ENCODE measurements at places on chromosomes 6 and 20.

- no peak for DNase-seq
Measured at GRCh38 chr20:62205618-62206387, 14.3 kb downstream of the HRH3 start.

- DNase-seq, result no peak
Measured at GRCh38 chr6:16253399-16254144, 15.2 kb downstream of the GMPR start.

GRCh38 chr6:46730921-46731461 lies 4.2 kb downstream of the PLA2G7 start:
- no peak for DNase-seq

DNA sequence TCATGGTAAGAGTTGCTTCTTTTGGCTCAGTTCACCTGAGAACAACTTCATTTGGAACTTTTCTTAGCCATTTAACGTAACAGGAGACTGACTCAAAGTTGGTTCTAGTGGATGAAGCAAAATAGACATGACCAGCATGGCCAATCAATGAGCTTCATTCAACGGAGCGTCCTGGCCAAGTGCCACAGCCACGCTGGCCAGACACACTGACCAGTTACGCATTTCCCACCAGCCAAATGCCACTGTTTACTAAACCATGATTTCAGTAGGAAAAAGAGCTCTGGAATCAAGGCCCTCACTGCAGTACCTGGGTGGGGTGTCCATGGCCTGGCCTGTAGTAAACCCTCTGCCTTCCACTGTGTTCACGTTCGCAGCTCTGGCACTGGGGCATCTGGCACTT lies 80.4 kb downstream of the POPDC3 start:
- DNase-seq, result no peak

DNA sequence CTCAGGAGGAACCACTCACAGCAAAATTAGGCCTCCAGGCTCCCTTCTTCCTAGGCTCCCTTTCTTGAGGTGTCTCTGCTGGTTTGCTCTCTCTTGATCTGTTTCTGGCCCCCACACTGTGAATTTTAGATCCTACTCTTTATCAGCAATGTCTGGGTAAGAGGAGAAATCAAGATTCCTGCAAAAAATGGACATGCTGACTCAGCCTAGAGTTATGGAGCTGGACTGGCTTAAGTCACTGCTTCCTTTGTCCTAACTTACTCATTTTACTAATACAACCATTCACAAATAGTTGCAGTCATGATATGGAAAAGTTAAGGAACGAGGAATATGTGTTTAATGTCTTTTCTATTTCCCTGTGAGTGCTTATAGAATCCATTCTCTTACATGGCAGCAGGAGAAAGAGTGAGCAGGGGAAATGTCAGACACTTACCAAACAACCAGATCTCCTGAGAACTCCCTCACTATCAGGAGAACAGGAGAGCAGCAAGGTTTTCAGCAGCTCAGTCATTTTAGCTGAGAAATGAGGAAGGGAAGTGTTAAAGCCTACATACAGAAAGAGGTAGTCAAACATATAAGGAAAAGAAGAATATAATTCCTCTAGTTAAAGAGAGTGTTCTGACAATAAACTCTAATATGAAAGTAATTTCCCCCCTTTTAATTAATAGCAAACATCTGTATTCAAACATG lies 160.8 kb downstream of the PDE7B start:
- no peak for DNase-seq

GRCh38 chr20:20201639-20202038 lies 149.3 kb downstream of the CFAP61 start:
- DNase-seq, result no peak

- no peak for DNase-seq
Measured at GRCh38 chr6:105898286-105898685, 187.8 kb upstream of the PRDM1 start.

GRCh38 chr20:31570735-31571617 lies 34.1 kb upstream of the ID1 start:
- DNase-seq, result no peak

- no peak for DNase-seq
Measured at GRCh38 chr6:17423026-17423425, 29.6 kb downstream of the CAP2 start.

GRCh38 chr6:143802833-143803565 lies 40.1 kb upstream of the LTV1 start:
- DNase-seq, result no peak

DNA sequence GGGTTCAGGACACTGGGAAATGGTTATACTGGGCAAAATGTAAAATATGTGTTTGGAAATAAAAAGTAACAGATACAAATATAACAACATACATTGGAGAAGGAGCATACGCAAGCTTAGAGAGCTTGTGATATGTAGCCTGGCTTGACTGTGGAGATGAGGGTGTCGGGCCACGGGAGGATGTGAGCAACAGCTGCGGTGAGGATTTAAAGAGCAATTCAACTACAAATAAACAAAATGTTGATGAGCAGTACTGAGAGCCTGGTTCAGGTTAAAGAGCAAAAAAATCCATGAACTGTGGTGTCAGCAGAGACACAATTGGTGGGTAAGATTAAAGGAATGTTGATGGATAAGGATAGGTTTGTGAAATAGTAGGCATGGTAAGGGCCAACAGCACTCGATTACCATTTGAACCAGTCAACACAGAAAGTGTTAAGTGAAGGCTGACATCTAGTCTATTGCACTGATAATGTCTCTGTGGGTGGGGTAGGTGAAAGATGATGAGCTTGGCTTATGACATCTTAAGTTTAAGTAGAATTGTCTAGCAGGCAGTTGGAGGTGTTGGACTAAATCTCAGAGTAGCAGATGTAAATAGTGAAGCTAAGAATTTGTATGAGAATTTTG lies 723.2 kb downstream of the EPM2A start:
- no peak for DNase-seq

- no peak for DNase-seq
Measured at GRCh38 chr20:54476169-54477009, 996 bp downstream of the DOK5 start.

DNA sequence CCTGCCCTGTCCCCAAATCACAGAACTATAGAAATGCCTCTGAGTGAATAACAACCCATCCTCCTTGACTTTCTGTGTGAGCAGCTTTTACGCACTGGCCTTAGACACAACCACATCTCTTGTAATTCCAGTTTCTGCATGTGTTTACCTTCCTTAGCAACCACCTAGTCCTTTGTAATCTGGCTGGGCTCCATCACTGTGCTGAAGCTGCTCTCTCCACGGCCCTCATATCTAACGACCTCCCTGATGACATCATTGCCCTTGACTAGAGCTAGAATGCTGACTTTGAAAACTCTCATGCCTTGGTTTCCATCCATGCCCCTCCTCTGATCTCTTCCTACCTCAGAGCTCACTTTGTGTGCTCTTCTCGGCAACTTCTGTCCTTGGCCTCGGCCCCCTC lies 30.5 kb upstream of the GLP1R start:
- DNase-seq, result no peak

- DNase-seq, result no peak
Measured at GRCh38 chr20:43434565-43434964, 23.1 kb upstream of the SRSF6 start.

DNA sequence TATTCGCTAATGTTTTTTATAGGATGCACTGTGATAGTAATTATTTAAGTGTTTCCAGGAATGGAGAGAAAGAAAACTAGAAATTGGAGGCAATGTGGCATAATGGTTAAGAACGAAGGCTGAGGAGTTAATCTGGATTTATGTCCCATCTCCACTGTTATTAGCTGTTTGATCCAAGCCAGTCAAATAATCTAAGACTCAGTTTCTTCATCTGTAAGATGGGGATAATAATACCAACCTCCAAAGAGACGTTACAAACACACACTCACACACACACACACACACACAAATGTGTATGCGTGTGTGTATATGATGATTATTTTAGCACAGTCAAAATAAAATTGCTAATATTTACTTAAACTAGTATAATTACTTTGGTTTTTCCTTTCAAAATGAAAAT lies 36.9 kb upstream of the TPD52L1 start:
- no peak for DNase-seq

GRCh38 chr20:31666258-31667042 lies 28.7 kb downstream of the COX4I2 start:
- DNase-seq, result no peak

- no peak for DNase-seq
Measured at GRCh38 chr20:6245436-6245835, 122.6 kb upstream of the FERMT1 start.

DNA sequence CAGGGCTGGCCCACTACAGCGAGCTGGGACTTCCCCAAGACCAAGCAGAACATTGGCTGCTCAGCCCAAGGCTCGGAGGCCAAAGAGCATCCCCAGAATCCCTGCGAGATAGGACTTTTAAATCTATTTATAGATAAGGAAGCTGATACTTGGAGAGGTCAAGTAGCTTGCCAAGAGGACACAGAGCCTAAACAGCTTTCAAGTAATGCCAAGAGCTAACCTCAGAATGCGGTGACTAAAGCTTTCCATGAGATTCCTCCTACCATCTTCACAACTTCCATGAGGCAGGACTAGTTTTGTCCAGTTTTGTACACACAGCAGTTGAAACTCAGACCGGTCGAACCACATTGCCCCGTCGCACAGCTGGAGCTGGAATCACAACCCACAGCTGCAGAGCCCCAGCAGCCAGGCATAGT lies 168.1 kb upstream of the TOP1 start:
- DNase-seq, result no peak
